ENCODE measurements at places on chromosomes 3 and 15. TPM values are rescaled to one million over a fixed set of nuclear protein-coding genes. Genes with fewer than 3 reads are reported as not detected.

Gene C3orf52
- total RNA-seq, result 3.6 TPM

Gene CSTA
- total RNA-seq, result 486 TPM

Gene INSYN1
- 0.08 TPM for total RNA-seq

Gene LDHAL6B
- total RNA-seq, result not detected

Gene XCR1
- total RNA-seq, result not detected

Gene FBXL2
- total RNA-seq, result 19.5 TPM

Gene VEPH1
- total RNA-seq, result 0.34 TPM

Gene WWTR1
- total RNA-seq, result 21.0 TPM

Gene BMF
- total RNA-seq, result 0.04 TPM

Gene SPCS1
- total RNA-seq, result 145 TPM

Gene MUC20
- not detected for total RNA-seq

Gene CDHR4
- not detected for total RNA-seq

Gene POPDC2
- 0.08 TPM for total RNA-seq

Gene CKMT1B
- total RNA-seq, result 87.1 TPM

Gene SMCO1
- not detected for total RNA-seq

Gene CLDN18
- not detected for total RNA-seq

Gene SENP8
- total RNA-seq, result 2.3 TPM

Gene PSMD6
- total RNA-seq, result 86.1 TPM

Gene GOLGA6L10
- 0.23 TPM for total RNA-seq

Gene CYP1A1
- total RNA-seq, result 1.0 TPM

Gene SLC28A2
- total RNA-seq, result not detected

Gene MORC1
- total RNA-seq, result not detected

Gene AHSG
- not detected for total RNA-seq

Gene FBXO40
- not detected for total RNA-seq

Gene CELSR3
- 1.0 TPM for total RNA-seq

Gene CNTN6
- total RNA-seq, result not detected

Gene CFAP91
- not detected for total RNA-seq

Gene LRRIQ4
- not detected for total RNA-seq

Gene GCSAM
- total RNA-seq, result 0.91 TPM

Gene CPN2
- total RNA-seq, result not detected

Gene FETUB
- total RNA-seq, result not detected

Gene C3orf20
- not detected for total RNA-seq

Gene LCMT2
- 4.0 TPM for total RNA-seq

Gene HESX1
- total RNA-seq, result 0.55 TPM

Gene CYP8B1
- total RNA-seq, result not detected

Gene PTX3
- 0.23 TPM for total RNA-seq
